ENCODE measurements at places on chromosomes 12 and 14. TPM values are rescaled to one million over a fixed set of nuclear protein-coding genes. Genes with fewer than 3 reads are reported as not detected.

Gene ERP27
- total RNA-seq, result 0.26 TPM

Gene NRIP2
- 1.0 TPM for total RNA-seq

Gene KIF5A
- 0.91 TPM for total RNA-seq

Gene SLC7A8
- total RNA-seq, result 4.6 TPM

Gene INHBE
- 0.24 TPM for total RNA-seq

Gene MSI1
- total RNA-seq, result 0.78 TPM

Gene TOMM20L
- total RNA-seq, result not detected

Gene MAPKAPK5
- 25.7 TPM for total RNA-seq

Gene TMEM52B
- 3.8 TPM for total RNA-seq

Gene MSRB3
- total RNA-seq, result 29.7 TPM

Gene PTGER2
- total RNA-seq, result 129 TPM

Gene PLEK2
- 5.0 TPM for total RNA-seq

Gene RESF1
- total RNA-seq, result 15.8 TPM

Data from epithelial cell of alveolus of lung (primary cell).